NCI-H2081 (cell line): ENCODE measurements at places on chromosomes 7 and 10.

- DNase-seq: no peak
These were observed 232.4 kb downstream of the ELMO1 start for GRCh38 chr7:37216156-37216852.

DNA sequence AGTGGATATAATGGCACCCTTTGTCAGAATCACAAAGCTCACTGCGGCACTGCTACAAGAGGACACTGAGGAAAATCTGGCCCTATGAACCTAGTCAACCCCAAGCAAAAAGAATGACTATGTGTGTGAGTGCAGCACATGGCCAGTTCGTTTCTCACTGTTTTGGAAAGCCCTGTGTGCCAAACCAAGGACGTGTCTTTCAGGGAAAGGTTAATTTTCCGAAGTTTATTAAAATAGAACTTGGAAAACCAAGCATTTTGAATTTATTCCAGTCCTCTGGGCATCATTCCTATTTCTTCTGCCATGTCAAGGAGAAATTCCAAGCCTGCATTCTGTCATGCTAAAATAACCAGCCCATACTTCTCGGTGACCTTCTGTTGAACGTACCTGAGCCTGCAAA lies 471.8 kb downstream of the PLXDC2 start:
- no peak for DNase-seq

- no peak for DNase-seq
These were observed 378.2 kb upstream of the MYO3A start for GRCh38 chr10:25555865-25556264.

DNA sequence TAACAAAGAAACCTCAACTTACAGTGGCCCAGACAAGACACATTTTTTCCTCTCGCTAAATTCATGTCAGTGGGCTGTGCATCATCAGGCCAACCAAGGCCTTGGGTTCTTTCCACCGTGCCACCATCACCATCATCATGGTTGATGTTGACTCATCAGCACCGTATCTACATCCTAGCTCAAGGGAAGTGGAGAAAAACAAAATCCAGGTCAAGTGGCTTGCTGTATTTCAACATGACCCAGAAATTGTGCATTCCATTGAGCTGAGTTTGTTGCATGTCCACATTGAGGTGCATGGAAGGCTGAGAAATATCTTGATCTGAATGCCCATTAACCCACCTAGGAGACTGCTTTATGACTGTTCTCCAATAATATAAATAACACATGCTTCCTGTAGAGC lies 312.4 kb upstream of the CDC14C start:
- no peak for DNase-seq

DNA sequence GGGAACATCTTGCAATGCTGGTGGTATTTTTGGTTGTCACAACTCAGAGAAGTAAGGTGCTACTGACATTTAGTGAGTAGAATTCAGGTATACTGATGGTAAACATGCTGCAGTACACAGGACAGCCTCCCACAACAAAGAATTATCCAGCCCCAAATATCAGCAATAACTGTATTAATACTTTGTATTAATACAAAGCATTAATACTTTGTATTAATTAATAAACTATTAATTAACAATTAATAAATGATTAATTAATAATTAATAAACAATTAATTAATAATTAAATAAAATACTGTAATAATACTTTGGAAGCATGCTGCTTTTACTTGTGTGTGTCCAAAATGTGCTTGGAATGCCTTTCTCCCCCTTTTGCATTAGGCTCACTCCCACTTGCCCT lies 62.5 kb downstream of the ZNF92 start:
- no peak for DNase-seq

DNA sequence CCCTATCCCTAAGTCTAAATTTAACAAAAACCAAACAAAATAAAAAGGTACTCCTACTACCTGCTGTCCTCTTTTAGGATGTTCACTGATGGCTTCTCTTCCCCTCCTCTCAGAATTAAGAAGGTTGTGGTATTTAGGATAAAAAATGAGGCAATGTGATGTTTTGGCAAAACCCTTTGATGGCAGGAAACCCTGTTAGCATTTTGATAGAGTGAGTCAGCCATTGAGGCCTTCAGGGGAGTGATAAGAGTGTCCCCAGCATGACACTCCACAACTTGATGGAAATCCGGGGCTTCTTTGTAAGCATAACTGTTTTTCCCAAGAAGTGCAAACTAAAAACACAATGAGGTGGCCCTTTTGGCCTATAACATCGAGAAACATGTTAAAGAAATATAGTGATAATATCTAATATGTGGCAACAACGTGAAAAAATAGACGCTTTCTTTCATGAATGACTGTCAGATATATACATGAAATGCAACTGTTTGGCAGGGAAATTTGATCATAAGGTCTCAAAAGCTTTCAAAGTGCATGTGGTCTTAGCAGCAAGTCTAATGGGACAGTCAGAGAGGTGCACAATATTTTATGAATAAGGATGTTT lies 55.0 kb downstream of the PRTFDC1 start:
- DNase-seq: no peak

DNA sequence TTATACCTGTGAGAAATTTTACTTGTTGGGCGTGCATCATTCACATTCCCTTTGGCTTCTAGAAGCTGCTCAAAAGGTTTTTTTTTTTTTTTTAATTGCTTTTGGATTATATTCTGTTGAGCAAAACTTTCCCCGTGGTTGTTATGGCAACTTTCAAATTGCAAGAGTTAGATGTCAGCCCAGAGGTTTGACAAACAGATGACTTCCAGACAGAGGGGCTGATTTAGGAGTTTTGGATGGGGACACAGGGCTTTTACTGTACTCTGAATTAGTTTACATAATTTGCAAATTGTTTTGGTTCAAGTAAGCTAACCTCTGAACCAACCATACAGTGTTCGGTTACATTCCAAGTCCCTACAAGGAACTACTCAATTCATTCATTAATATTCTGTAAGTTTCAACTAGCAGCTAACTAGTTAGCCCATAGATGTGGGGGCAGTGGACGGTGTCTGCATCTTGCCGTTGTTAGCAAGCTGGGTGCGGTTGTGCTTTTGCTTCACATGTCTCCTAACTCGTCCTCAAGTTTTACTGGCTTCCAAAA lies 66.4 kb upstream of the JAZF1 start:
- no peak for DNase-seq

- no peak for DNase-seq
These were observed 2.9 kb downstream of the MACROH2A2 start for GRCh38 chr10:70055550-70055949.
